ENCODE measurements at places on chromosomes 1 and 21.

GRCh38 chr1:57137980-57138379, 172.2 kb upstream of the C8B start:
- DNase-seq, result no peak

DNA sequence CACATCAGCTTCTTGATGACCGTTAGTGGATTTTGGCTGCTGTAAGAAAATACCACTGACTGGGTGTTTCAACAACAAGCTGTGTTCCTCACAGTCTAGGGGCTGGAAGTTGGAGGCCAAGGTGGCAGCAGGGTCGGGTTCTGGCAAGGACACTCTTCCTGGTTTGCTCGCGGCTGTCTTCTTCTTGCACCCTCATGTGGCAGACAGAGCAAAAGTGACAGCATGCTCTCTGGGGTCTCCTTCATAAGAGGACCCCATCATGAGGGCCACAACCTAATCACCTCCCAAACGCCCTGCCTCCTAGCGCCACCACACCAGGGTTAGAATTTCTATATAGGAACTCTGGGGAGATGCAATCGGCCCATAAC, 18.6 kb upstream of the TSPEAR start:
- no peak for DNase-seq

DNA sequence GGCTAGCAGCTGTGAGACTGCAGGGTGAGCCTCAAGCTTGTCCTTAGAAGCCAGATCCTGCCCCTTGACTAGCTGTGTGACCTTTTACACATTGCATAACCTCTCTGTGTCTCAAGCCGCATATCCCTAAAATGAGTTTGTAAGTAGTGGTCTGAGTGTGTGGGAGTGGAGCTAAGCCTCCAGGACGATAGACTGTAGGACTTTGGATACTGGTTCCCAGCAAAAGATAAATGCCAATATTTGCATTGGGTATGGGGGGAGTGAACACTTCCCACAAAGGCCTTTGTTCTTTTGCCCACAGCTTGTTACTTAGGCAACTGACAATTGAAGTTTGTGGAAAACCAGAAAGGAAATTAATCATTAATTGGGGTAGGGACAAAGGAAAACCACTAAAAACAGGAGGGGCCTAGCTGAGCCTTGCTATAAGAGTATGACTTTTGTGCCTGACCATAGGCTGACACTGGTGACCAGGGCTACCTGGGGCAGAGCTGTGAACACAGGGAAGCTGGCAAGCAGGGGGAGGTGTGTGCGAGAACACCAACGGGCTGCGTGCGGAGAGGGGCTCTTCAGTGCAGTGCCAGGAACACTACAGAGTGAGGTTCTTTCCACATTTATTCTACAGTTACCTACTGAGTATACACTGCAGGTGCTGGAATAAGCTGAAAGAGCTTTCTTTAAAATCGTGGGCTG, 102.4 kb upstream of the ETV3 start:
- no peak for DNase-seq

GRCh38 chr21:24045373-24045772, 1561.9 kb downstream of the MRPL39 start:
- no peak for DNase-seq

DNA sequence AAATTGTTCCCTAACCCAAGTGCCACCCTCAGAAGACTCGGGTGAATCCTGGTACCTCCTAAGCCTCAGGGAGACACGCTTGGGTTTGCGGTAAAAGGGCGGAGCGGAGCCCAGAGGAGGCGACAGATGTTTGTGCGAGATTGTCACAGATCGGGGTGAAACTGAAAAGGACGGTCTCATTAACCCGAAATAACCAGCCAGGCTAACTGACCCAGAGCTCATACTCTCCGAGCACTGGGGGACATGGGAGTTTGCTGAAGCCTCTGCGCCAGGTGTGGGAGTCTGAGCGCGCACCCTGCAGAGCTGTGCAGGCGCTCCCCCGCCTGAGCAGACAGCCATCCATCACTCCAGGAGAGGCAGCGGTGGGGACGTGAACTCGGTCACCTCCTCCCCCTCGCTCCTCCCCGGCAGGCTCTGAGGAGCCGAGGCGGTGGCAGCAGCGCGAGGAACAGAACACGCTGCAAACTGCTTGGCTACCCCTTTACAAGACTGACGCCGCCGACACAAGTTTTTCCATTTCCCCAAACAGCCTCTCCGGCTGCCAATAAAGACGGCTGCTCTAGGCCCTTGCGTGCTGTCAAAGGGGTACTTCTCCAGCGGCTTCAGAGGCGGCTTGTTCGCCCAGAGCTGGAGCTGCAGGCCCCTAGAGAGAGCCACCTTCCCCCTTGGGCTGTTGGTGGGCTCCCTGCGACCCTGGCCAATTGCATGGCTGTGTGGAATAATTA, 43.5 kb downstream of the RRAGC start:
- no peak for DNase-seq

DNA sequence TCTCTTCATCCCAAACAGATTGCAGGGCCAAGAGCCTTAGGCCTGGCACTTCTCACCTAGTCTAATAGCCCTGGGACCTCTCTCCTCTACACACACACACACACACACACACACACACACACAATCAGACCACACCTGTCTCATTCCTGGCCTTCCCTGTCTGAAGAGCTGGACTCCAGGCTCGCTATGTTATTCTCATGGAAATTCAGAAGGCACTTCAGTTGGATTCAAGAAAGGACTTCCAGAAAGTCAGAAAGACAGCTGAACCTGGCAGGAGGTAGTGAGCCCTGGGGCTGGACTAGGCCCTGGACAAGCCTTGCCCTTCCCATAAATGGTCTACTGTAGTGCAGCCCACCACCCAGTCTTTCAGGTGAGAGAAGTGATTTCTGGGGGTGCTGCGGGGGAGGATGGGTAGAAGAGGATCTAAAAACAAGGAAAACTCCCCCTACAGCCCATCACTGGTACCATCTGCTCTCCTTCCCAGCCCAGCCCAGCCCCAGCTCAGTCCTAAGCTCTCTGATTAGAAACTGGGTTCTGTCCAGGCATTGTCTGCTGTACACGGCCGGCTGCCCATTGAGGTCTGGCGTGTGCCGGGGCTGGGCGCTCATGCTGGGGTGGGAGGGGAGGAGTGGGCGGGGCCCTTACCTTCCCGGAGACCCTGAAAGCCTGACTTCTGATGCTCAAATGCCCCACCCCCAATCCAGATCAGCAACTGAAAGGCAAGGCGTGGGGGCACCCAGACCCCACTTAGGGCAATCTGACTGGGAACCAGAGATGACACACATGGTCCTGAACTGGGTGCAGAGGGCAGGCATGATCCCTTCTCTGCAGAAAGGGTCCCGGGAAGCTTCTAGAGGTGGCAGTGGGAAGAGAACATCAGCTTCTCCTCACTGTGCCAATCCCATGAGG, 2.5 kb downstream of the KIF21B start:
- DNase-seq, result no peak

- peak; percentile 77 for DNase-seq
Measured at GRCh38 chr1:155241069-155241679, 14.1 kb downstream of the ENTREP3 start.

DNA sequence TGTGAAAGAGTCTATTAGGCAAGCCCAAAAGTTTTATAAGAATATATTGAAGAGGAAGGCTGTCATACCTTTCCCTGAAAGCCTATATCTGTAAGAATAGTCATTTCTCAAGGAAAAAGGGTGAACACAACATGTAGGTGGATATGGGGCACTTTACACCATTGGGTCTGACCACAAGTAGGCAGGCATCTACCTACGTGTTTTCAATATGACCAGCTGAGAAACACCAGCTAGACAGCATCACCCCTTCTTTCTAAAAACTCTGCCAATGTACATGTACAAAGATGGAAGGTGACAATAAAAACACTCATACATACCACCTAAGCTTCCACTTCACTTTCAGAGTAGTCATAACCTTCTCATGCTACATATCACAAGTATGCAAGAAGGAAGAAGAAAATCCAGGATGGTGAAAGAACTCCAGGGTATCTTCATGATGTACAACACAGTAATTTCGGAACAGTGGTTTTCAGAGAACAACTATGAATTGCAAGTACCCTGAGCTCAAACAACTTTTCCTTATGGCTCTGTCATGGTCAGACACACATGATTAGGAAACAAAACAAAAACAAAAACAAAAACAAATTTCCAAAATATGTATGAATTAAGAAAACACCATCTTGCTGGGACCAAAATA, 98.5 kb upstream of the ADGRL2 start:
- no peak for DNase-seq

GRCh38 chr1:61978796-61979195, 215.9 kb upstream of the L1TD1 start:
- DNase-seq, result no peak

Data from adrenal gland (tissue), 19 donors.